Fibroblast of gingiva (primary cell): ENCODE measurements at places on chromosomes 13 and 19.

GRCh38 chr19:49490287-49491029, 3.0 kb downstream of the RPL13A start:
- no peak for DNase-seq

DNA sequence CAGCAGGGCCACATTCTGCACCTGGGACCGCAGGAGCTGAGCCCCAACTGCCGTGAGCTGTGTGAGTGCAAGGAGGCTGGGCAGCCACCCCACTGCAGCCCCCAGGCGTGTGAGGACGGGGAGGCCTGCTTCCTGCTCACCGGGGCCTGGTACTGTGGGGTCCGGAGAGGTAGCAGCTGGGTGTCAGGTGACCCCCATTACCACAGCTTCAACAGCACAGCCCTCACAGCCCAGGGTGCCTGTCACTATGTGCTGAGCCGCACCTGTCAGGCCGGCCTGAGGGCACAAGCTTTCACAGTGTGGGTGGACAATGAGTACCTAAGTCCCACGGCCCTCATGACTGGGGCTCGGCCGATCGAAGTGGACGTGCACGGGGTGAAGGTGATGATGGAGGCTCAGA, 35.8 kb upstream of the FXYD3 start:
- no peak for DNase-seq

GRCh38 chr13:77874406-77874805, 44.2 kb downstream of the EDNRB start:
- peak; percentile 65 for DNase-seq

DNA sequence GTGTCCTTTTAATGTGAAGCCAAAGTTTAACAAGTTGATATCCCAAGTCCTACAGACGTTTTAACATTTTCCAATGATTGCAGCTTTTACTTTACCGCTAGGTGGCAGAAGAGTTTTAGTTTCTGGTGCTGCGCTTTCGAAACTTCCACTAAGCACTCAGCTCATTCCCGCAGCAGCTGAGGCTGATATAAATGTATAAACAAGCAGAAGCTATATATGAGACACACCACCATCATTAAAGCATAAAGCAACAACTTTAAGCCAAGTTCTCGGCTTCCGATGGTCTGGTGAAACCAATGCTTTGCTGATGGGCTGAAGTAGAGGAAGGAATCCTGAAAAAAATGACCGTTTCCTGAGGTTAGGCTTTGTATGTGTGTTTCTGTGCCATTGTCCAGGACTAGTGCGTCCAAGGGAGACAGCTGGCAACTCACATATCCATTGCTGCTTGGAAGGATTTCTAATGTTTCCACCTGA, 753.9 kb downstream of the OLFM4 start:
- DNase-seq, result peak; percentile 13

- peak; percentile 56 for DNase-seq
Observed at GRCh38 chr13:30869491-30869890, 36.6 kb upstream of the MEDAG start.

DNA sequence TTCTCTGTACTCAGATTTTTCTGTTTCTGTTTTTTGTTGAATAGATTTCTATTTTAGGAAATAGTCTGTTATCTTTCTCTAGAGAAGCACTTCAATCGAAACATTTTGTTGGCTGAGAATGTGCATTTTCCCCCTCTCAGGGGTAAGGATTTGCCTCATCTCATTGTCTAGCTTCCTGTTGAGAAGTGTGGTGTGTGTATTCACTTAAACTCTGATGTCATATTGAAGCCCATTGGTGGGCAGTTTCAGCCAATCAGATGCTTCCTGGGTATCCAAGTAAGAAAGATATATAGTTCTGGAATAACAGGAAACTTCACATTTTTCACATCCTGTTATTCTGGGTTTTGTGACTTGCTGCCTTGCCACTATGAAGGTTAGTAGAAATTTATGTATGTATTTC, 87.6 kb downstream of the ARHGEF7 start:
- peak; percentile 62 for DNase-seq

DNA sequence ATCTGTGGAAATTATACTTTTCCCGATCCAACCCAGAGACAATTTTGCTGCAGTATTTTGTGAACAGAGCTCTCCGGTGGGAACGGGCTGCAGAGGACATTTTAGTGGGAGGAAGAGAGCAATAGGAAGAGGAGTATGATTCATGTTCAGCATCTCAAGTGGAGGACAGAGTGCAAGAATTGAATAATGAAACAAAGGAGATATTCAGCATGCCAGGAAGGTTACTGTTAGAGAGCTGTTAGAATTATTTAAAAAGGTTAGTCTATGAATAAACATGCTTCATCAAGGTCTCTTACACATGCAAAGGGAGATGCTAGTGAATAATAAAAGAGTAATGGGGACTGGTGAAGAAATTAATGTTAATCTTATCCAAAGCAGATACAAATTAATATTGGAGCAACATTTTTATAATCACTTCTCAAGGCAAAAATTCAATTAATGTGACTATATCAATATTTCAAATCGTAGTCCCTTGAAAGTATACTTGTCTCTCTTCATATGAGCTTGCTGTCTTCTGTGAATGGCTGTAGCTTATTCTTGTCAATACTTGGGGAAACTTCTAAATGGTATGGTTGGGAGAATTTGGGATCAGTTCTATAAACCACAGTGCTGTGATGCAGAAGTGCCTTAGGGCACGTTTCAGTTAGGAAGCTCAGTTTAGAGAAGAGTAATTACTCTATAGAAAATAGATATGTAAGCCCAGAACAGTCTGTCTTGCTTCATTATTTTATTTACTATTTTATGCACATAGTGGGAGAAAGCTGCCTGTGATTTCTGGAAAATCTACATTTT, 1165.8 kb downstream of the OLFM4 start:
- DNase-seq, result no peak

GRCh38 chr13:35499196-35499662, 22.7 kb upstream of the MAB21L1 start:
- DNase-seq, result no peak

DNA sequence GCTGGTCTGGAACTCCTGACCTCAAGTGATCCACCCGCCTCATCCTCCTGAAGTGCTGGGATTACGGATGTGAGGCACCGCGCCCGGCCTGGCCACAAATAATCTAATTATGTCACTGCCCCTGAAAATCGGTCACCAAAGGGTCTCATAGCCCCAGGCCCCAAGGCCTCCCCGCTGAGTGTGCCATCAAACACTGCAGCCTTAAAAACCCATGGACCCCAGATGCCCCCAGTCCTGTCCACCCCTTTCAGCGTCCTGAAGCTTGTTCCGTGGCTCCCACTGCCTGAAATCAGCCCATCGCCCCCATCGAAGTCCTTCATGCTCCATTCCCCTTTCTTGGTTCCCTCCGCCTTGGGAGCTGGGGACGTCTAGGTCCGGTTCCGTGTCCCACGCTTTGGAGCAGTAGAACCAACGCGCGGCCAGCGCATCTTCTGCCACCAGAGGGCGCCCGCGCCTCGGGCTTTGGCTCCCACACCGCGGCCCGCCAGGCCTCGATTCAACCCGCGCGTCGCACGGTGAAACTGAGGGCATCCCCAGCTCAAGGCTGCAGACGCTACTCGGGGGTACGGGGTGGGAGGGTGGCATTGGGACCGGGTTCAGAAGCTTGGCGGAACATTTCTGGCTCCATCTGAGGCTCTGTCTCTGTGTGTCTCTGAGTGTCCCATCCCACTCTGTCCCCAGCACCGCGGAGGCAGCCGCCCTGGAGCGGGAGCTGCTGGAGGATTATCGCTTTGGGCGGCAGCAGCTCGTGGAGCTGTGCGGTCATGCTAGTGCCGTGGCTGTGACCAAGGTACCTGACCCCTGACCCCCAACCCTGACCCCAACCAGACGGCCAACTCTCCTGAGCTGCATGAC, 3.5 kb downstream of the YJEFN3 start:
- peak; percentile 45 for DNase-seq

DNA sequence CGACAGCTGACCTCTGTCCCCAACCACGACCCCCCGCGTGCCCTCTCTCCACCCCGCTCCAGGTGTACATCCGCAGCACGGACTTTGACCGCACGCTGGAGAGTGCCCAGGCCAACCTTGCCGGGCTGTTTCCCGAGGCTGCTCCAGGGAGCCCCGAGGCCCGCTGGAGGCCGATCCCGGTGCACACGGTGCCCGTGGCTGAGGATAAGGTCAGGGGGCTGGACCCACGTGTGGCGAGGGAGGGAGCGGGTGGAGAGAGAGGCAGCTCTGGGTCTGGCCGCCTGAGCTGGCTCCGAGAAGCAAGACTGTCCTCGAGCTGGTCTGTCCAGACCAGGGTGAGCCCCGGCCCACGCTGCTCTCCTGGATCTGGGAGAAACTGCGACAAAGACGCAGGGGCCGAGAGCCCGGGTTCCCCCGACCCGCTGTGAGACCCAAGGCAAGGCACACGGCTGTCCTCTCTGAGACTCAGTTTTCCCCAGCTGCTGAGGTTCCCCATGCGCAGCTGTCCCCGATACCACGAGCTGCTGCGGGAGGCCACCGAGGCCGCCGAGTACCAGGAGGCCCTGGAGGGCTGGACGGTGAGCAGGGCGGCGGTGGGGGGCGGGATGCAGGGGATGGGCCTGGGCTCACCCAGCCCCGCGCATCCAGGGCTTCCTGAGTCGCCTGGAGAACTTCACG, 1.5 kb downstream of the ACP4 start:
- DNase-seq, result no peak

GRCh38 chr13:86098511-86098910, 299.3 kb upstream of the SLITRK6 start:
- DNase-seq, result no peak

GRCh38 chr19:1470305-1471009, 8.6 kb downstream of the C19orf25 start:
- no peak for DNase-seq

- no peak for DNase-seq
Observed at GRCh38 chr19:7789447-7789846, 26.4 kb downstream of the CLEC4M start.

GRCh38 chr19:47776568-47776967, 1.9 kb upstream of the SELENOW start:
- DNase-seq, result no peak

DNA sequence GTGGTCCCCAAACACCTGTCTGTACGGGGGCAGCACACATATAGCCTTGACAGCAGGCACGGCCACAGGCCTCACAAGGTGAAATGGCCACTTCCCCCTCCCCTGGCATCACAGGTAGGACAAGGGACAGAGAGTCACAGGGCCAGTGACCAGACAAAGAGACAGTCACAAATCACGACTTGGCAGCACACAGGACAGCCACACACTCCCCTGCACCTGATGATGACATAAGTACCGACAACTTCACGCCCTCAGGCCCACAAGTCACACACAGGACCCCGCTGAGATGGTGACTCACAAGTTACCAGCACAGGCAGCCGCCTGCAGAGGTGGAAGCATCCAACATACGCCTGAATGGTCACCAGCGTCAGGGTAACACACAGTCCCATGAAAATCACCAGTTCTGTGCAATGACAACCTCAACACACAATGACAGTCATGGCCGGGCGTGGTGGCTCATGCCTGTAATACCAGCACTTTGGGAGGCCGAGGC, 16.5 kb downstream of the TYK2 start:
- no peak for DNase-seq

DNA sequence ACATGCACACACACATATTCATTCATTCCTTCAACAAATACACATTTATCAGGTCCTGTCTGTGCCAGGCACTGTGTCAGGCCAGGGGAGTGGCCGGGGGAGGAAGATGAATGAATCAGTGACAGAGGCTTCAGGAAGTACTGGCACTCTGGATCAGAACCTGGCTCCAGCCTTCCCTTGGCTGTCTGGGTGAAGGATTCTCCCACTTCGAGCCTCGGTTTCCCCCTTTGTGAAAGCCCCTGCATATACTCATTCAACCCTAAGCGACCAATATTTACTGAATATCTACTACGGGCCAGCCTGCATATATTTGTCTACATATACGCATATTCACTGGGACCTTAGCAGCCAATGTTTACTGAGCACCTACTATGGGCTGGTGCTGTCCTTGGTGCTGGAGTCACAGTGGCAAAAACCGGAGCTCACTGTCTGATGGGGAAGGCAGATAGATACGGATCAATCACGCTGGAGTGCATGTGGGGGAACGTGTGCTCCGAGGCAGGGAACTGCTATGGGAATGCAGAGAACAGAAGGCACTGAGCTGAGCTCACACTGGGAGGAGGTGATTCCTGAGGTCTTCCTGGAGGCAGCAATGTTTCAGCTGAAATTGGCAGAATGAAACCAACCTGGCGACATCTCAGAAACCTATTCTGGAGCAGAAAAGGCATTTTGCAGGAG, 636 bp upstream of the ZNF579 start:
- no peak for DNase-seq

DNA sequence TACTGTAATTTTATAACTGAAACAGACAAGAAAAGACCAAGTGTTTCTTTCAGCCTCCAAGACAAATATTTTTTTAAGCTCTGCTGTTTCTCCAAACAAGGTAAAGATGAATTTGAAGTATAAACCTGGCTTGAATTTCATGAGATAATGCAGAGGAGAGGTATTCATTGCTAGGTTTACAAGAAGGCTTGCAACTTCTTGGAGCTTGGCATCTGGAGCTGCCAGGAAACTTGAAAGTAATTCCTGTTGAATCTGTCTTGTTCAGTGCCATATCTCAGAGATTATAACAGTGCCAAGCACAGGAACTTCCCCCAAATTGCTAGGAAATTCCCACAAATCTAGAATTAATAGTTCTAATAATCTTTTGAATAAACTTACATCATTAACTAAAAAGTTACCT, 70.9 kb downstream of the CDK8 start:
- DNase-seq, result no peak

DNA sequence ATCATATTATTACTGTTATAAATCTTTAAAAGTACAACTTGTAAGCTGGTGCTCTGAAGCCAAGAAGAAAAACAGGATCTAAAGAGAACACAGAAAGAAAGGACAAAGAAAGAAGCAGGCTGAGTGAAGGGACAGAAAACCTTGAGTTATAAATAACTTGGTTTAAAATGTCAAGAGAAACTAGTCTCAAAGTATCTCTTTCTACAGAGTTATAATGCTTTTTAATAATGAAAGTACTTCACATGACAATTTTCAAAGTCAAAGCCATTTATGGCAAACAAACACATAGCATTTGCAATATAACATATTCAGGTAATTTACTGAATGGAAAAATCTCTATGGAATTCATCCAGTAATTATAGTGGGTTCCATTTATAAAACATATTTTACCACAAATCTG, 33.4 kb downstream of the CAB39L start:
- no peak for DNase-seq

GRCh38 chr13:52862358-52863206, 14.1 kb upstream of the PCDH8 start:
- DNase-seq, result no peak

- no peak for DNase-seq
Observed at GRCh38 chr19:16070366-16070990, 5.8 kb upstream of the TPM4 start.

DNA sequence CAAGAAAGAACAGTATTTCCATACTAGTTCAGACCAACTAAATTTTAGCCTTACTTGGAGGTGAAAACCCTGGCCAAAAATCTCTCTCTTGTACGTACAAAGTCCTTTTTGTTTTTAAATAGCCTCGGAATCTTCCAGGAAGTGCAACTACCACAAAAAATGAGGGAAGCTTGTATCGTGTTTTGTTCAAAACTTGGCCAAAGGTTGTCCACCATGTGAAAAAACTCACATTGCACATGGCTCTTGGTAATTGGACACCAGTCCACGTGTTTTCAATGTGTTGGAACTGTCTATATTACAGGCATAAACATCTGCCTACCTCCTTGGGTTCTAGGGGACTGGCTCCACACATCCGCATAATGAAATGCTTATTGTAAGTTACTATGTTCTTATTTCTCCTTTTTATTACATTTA, 15.2 kb upstream of the STRN4 start:
- DNase-seq, result peak; percentile 95
